ENCODE measurements at places on chromosomes 4 and X. TPM values are rescaled to one million over a fixed set of nuclear protein-coding genes. Genes with fewer than 3 reads are reported as not detected.

GRCh38 chr4:110107866-110108265, 90.5 kb downstream of the ELOVL6 start:
- DNase-seq, result no peak

SLC6A14 gene
- total RNA-seq, result not detected

DNA sequence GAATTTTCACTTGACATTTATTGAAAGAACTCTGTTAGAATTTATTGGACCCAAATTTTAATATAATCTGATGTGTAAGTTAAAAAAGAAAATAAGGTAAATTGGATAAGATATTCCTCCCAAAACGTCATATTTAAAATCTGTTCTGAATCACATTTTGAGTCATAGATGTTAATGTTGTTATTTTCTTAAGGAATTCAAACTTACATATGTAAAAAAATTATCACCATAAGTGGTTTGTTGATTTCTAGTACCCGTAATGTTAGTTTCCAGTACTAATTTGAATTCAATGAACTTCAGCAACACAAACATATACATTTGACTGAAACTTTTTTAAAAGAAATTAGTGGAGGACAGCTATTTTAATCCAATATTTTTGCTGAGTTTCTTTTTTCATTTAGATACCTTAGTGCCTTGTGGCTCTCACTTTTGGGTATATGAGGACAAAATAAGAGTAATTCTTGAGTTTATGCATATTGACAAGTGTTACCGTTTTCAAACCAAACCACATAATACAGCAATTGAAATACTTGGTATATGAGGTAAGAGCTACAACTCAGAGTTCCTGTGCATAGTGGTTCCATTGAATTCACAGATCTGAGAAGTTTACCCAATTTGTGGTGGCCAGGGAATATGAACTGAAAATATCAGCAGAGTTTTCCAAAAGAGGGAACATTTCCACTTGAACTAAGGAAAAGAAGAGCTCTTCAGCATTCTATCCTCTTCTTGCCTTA, 71.8 kb downstream of the C4orf46 start:
- DNase-seq, result no peak

DNA sequence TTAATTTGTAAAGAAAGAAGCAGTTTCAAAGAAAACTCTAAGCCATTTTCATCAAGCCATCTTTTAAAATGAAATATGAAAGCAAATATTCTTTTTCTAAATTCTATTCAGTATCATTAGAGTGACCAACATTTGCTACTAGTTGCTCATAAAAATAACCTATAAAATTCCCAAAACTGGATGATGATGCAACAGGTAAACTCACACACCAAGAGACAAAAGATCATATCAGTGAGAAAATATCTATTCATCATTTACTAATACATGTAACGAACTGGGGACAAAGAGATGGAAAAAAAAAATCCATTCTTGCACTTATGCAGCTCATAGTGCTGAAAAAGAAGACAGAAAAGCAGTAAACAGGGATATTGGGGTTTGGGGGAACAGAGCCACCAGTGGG, 48.1 kb downstream of the PDGFC start:
- no peak for DNase-seq

DNA sequence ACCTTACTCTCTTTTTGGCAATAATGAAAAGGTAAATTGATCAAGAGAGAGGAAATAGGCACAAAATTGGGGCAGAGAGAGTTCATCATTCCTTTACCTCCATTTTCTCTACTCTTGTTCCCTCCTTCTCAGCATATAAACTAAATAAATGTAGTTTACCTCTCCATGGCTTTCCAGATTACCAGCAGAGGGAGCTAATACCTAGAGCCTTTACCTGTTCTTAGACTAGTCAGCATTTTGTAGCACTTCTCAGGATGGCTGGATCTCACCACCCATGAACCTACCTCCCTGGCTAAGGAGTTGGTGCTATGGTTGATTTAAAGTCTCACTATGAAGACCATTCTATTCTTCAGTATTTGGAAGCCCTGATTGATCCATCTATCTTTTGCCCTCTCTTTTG, 15.7 kb downstream of the OFD1 start:
- DNase-seq, result peak; percentile 22

SOWAHB gene
- 2.5 TPM for total RNA-seq

- no peak for DNase-seq
Measured at GRCh38 chrX:152520653-152521052, 69.5 kb upstream of the GABRA3 start.

DNA sequence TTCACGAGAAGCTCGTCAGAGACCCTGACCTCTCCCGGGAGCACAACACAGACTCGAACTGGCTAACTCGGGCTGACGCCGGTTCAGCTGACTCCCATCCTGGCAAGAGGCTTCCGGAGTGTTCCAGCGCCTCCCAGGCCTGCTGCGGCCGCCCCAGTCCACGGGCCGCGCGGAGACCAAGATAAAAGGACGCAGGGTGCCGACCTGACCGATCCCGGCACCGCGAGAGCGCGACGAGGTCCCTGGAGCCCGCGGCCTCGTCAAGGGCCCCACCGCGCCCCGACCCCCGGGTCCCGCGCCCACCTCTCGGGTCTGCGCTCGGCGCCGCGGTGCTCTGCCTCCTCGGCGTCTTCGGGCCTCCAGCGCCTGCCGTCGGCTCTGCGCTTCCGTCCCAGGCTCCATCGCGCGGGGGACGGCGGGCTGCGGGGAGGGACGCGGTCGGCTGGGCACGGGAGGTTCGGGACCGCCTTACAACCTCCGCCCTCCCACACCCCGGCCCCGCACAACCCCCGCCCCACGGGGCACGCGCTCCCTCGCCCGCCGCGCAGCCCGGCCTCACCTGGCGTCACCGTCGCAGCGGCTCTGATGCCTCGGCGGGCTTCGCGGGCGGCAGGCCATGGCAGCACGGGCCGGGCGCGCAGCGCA, 426 bp downstream of the SLBP start:
- peak; percentile 66 for DNase-seq

ADRA2C gene
- total RNA-seq, result 5.3 TPM

DNA sequence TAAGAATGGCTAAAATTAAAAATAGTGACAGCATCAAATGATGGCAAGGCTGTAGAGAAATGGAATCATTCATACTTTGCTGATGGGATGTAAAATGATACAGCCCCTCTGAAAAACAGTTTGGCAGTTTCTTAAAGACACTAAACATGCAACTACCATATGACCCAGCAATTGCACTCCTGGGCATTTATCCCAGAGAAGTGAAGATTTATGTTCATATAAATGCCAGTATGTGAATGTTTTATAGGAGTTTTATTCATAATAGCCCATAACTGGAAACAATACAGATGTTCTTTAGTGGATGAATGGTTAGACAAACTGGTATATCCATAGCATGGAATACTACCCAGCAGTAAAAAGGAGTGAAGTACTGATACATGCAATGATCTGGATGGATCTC, 43.3 kb downstream of the REPS2 start:
- no peak for DNase-seq

- no peak for DNase-seq
Measured at GRCh38 chr4:69760455-69760854, at the start of gene SULT1B1. TSS of gene SULT1B1 (minus strand) at chr4:69760620. CDS start at chr4:69755217, 5,403 bp downstream.

MEPE gene
- total RNA-seq, result not detected

DNA sequence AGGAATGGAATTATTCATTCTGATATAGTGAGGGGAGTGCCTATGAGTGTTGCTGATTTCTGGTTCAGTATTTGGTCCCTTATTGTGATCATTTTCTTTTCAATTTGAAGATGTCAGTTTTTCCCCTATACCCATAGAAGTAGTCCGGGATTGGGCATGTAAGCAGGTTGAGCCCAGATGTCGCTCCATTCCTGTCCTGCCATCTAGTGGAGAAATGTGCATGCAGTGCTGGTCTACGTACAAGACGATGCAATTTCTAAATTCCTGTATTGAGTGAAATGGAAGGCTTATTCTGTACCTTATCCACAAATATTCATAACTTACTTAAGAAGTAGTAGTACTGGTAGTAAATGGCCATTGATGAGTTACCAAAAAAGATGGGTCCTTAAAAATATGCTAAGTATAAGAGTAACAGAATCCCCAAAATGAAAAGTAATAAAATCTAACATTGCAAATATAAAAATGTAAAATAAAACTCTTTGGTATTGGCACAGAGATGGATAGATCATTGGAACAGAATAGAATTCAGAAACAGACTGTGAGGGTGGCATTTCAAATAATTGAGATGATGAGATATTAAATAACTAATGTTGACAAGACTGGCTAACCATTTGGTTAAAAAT, 60.9 kb downstream of the UGT8 start:
- peak; percentile 71 for DNase-seq

COMMD8 gene
- 12.9 TPM for total RNA-seq

GABRG1 gene
- total RNA-seq, result 22.3 TPM

DNA sequence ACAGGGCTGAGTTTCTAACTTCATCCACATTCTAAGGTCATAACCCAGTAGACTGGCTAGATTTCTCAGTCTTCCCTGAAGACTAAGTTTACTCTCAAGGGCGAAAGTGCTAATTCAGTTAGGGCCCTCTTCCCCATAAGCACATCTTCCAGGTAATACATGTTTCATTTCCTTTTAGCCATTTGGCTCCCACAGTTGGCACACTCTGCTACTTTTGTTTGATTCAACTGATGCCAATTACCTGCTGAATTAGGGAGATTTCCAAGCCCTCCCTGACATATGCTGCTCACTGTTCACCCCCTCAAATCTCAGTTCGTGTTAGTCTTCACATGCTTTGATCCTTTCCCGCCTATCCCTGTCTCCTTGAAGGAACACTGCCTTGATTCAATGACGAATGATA, 17.0 kb upstream of the WDR17 start:
- peak; percentile 56 for DNase-seq

USP17L25 gene
- not detected for total RNA-seq

DNA sequence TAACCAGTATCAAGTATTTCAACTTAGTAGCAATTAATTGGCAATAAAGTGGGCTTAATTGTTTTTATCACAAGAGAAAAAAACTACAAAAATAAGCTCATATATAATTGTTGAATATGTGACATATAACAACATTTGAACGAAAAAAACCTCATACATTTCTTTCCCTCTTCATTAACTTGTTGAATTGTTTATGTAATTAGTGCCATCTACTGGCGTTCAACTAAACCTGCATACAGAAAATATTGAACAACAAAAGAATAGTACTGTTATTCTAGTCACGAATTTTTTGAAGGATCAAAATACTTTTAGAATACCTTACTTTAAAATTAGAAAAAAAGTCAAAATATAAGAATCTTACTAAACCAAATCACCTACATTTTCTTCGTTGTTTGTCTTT, 586.5 kb upstream of the FTHL17 start:
- DNase-seq, result peak; percentile 13

TSPAN6 gene
- 34.5 TPM for total RNA-seq

SHOX gene
- total RNA-seq, result 0.18 TPM

DNA sequence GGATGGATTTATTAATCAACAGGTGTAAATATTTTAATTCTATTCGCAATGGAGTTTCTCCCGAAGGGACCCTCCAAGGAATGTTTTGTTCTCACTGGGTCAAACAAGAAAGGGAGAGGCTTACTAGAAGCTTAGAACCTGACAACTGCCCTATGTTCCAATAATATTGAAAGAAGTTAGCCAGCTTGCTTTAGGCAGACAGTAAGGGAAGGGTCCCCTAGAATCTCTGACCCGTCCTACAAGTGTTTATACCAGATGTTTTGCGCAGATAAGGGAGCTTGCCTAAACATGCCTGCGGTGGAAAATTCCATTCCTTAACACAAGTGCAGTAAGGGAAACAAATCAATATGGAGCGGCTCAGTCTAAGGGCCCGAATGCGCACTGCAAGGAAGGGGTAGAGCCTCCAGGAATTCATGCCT, 17.7 kb downstream of the IL21 start:
- no peak for DNase-seq

DNA sequence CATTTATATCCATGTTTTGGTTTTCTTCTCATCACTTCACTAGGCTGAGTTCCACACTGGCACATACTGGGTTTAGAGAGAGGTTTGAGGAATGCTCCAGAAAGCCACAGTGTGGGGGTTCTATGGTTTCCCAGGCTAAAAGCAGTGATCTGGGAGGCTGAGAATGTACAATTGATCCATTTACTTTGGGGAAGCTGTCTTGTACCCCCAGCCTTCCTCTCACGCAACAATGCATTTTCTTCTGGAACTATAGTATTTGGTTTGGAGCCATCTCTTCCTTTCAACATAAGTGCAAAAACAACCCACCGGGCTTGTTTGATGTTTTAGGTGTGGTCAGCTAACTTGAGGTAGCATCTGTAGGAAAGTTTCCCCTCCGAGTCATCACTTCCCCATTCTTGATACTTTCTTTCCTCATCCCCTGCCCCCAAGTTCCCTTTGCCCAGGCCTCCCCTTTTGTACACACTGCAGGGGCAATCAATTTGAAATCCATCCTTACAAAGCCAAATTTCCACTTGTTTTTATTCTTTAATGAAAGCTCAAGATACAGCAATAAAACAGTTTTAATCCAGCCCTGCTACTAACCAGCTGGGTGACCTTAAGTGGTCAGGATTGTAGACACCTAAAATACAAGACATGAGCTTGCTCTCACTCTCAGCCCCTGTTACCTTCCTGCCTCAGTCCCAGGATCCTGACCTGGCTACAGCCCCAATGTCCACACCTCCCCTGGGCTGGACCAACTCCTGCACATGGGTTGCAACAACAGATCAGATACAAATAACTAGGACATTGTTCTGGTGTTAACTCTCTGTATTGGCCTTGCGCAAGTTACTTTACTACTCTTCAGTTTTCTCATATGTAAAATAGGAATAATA, 109.2 kb downstream of the FHDC1 start:
- DNase-seq, result no peak

PROM1 gene
- total RNA-seq, result 21.6 TPM

DGKK gene
- total RNA-seq, result 1.3 TPM

GRCh38 chrX:25154168-25154567, 138.4 kb upstream of the ARX start:
- no peak for DNase-seq

DNA sequence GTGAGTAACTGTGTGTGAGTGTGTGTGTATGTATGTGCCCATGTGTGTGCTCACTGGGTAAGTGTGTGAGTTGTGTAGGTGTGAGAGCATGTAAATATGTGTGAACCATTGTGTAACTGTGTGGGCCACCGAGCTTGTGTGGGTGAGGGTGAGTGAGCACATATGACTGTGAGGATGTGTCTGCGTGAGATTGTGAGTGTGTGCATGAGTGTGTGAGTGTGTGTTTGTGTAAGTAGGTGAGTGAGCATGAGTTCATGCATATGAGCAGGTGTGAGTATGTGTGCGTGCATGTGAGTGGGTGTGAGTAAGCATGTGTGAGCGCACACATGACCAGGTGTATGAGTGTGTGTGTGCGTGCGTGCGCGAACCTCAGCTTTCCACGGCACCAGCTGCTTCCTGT, 1.4 kb upstream of the ATP2B3 start:
- DNase-seq, result no peak

- DNase-seq, result no peak
Measured at GRCh38 chr4:41683326-41683725, 65.2 kb downstream of the PHOX2B start.

- no peak for DNase-seq
Measured at GRCh38 chr4:6924361-6924779, 14.7 kb downstream of the TBC1D14 start.

GRCh38 chrX:149497626-149498025, 7.5 kb downstream of the IDS start:
- no peak for DNase-seq

- DNase-seq, result no peak
Measured at GRCh38 chrX:150548684-150549083, 19.7 kb upstream of the MTM1 start.
